Cerebellar nuclear complex (tissue), 1 donor: ENCODE measurements at places on chromosomes 5 and 9.

GRCh38 chr9:108180541-108180940, 675.2 kb downstream of the ACTL7B start:
- no peak for DNase-seq

DNA sequence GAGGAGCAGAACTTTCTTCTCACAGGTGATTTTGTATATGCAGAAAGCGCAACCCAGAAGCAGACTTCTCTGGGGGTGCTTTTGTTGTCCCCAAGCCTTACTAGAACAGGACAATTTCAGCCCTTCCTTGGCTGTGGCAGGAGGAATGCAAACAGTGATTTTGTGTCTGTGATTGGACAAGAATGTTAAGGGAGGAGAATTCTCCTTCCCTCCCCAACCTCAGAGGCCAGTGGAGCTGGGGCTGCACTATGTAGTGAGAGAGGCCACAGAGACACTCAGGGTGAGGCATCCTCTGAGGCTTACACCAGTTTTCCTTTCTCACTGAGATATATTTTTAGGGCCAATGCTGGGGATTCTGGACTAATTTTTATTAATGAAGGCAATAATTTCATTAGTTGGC, 58.8 kb downstream of the ZNF366 start:
- no peak for DNase-seq

DNA sequence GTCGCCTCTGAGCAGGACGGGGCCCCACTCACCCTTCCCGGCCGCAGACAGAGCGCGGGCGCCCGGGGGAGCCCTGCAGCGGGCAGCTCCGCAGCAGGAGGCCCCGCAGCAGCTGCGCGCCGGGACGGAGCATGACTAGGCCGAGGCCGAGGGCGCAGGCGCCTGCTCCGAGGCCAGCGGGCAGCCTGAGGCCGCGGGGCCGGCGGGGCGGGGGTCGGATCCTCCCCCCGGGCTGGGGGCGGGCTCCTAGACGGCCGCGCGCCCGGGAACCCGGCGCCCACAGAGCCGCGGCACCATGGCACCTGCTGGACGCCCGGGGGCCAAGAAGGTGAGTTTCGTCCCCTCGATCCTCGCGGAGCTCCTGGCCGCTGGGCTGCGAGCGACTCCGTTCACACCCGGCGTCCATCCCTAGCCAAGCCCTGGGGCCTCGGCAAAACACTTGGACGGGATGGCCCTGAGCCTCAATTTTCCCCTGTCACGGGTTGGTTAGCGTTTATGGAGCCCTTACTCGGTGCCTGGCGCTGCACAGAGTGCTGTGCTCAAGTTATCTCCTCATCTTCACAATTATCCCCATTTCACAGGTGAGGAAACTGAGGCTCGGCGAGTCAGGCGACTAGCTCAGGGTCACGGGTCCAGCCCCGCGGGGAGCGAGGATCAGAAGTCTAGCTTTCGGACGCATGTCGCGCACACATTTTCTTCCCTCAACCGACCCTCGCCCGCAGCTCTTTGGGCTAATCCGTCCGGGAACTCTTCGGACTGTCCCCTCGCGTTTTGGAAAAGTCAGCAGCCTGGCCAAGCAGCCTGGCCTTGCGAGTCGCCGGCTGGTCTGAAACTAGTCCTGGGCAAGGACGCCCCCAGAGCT, at the start of the genes BHMT2 and DMGDH:
BHMT2 (plus strand) TSS at position 280 of the 862 bp plus-strand sequence; CDS start at position 296, 16 bp downstream.
DMGDH (minus strand) TSS at position 187 of the 862 bp plus-strand sequence; CDS start at position 133, 54 bp downstream.
- DNase-seq = no peak

GRCh38 chr5:132116072-132116471, 42.5 kb downstream of the CSF2 start:
- DNase-seq = no peak

DNA sequence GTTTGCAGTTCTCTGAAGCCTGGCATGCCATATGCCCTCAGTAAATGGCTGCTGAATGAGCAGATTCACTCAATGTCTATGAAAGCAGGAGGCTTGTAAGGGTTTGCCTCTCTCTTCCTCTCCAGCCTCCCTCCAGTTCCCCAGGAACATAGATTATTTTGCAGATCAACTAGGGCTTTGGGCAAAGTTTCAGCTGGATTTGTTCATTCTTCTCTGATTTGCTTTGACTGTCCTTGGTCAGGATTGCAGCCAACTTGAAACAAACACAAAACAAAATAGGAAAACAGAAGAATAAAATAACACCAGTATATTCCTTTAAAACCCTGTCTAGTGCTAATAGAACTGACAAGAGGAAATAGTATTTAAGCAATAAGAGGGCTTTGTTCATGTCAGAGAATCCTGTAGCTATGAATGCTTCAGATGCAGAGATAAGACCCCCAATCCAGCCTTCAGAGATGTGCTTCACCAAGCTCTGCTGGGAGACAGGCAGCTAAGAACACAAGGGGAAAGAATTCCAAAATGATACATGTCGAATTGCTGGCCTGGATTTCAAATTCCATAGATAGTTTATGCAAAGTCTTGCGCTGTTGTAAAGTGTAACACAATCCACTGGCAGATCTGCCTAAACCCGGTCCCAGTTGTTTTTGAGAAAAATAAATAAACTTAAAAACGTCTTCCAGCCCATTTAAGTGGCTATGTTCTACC, 174.3 kb downstream of the PAPPA start:
- DNase-seq = no peak
